ENCODE measurements at places on chromosomes 16 and 17. TPM values are rescaled to one million over a fixed set of nuclear protein-coding genes. Genes with fewer than 3 reads are reported as not detected.
A peak's percentile ranks its signal among the peaks of the same experiment; 100 is the strongest.

The TEDC2 gene
- 3.4 TPM for total RNA-seq

The MYL4 gene
- total RNA-seq = 36.7 TPM

The MT1M gene
- 1.5 TPM for total RNA-seq

The BRIP1 gene
- 10.5 TPM for total RNA-seq

The RND2 gene
- 0.79 TPM for total RNA-seq

The CHTF18 gene
- total RNA-seq = 10.1 TPM

The NPTX1 gene
- total RNA-seq = 0.30 TPM

The FNDC8 gene
- total RNA-seq = not detected

The ALOX15B gene
- total RNA-seq = 0.89 TPM

The TAT gene
- not detected for total RNA-seq

The MYOCD gene
- total RNA-seq = 1.9 TPM

- DNase-seq = no peak
Observed at GRCh38 chr16:30666681-30667080, 8.4 kb downstream of the FBRS start.

GRCh38 chr16:11306997-11307638 is 26.0 kb upstream of the PRM1 start:
- no peak for DNase-seq

DNA sequence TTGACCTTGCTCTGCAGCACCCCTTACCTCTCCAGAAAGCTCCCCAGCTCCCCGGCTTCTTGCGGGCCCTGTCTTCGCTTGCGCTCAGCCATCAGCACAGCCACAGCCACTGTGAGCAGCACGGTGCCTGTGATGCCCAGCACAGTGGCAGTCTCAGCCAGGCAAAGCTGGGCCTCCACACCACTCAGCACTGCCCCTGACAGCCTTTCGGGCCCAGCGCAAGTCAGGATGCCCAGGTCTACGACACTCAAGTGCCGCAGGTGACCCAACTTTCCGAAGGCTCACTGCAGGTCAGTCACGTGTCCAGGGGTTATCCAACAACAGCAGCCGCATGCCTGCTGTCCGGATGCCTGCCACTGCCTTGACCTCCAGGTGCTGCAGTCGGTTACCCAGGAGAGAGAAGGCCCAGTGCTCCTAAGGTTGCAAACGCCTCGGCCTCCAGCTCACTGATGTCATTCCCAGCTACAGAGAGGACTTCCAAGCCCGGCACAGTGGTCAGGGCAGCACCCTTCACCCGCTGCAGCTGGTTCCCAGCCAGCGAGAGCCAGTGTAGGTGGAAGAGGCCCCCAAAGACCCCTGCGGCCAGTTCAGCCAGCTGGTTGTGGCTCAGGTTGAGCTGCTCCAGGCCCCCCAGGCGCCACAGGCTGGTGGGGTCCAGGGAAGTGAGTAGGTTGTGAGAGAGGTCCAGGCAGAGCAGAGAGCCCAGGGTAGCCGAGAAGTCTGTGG is 8.9 kb upstream of the TMEM101 start:
- no peak for DNase-seq

- peak; percentile 79 for DNase-seq
Observed at GRCh38 chr16:48498769-48499631, 111.0 kb downstream of the N4BP1 start.

- DNase-seq = no peak
Observed at GRCh38 chr16:67860589-67861398, 12.1 kb upstream of the EDC4 start.

DNA sequence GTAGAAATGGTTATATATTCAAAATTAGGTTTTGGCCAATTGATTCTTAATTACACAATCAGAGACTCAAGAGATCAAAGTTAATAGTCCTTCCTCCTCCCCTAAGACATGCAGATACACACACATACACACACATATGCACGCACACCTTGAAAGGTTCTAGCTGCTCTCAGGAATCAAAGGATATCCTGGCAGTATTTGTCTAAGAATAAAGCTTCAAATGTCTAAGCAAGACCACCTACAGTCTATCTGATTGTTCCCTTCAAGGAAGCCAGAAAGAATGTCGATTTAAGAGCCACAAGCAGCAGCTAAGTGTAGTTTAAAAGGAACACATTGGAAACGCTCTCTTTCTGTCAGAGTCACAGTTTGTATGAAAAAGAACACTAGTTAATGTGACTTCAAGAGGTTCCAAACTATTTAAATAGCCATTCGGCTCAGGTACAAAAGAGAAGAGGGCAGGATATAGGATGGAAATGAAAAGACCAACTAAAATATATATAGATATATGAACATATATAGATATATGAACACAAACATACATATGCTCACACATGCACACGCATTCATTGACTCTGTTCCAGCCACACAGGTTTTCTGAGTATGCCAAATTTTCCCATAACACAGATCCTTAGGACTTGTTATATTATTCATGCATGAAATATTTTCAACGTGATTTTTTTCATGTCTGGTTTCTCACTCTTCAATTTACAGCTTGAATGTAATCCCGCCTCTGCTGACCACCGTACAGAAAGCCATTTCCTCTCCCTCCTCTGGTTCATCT is 79.0 kb downstream of the CDH8 start:
- DNase-seq = no peak

DNA sequence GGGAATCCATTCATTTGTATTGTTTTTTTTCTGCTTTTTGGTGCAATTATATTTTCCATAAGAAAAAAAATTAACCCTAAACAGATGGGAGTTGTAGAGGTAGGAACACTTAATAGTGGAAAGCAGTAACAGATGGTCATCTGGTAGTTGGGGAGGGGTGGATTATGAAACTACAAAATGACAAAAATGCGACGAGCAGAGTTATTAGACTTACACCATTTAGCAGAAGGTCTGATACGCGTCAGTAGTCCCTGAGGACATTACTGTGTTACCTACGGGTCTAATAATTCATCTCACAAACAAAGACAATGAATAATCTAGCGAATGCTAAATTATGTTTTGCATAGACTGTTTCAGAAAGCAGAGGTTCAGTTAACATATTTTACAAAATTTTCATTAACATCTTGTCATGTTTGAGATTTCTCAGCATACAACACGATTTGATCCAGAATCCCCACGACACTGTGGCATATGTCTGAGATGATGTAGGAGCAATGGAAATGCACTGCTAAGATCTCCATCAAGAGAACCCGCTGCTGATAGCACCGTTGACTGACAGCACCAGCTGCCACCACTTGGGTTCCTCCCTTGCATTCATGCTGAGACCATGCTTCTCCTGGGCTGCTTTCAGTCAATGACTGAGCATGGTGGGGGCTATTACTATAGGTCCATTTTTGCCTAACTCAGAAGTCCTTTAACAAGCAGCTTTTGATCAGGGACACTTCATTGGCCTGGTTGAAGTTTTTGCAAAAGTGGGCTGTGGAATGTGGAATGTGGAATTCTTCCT is 182.2 kb upstream of the CPHXL start:
- peak; percentile 4 for DNase-seq

DNA sequence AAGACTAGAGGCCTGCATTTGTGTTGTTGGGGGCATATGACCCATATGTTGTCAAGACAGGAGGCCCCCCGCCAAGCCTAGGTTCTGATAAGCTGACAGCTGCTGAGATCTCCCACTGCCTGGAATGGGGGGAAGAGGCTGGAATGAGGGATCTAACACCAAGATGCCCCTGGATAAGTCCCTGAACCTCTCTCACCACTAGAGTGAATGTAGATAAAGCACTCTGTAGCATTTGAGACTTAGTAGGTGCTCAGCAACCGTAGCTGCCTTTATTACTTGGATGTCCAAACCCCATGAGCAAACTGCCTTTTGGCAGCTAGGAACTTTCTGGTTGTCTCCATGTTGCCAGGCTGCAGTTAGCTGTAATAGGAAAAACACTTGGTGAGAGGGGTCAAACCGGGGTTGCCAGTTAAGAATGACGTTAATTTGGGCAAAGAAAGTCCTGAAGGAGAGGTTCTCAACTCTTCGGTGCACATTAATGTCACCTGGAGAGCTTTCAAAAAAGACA is 4.4 kb upstream of the RASL10B start:
- no peak for DNase-seq

DNA sequence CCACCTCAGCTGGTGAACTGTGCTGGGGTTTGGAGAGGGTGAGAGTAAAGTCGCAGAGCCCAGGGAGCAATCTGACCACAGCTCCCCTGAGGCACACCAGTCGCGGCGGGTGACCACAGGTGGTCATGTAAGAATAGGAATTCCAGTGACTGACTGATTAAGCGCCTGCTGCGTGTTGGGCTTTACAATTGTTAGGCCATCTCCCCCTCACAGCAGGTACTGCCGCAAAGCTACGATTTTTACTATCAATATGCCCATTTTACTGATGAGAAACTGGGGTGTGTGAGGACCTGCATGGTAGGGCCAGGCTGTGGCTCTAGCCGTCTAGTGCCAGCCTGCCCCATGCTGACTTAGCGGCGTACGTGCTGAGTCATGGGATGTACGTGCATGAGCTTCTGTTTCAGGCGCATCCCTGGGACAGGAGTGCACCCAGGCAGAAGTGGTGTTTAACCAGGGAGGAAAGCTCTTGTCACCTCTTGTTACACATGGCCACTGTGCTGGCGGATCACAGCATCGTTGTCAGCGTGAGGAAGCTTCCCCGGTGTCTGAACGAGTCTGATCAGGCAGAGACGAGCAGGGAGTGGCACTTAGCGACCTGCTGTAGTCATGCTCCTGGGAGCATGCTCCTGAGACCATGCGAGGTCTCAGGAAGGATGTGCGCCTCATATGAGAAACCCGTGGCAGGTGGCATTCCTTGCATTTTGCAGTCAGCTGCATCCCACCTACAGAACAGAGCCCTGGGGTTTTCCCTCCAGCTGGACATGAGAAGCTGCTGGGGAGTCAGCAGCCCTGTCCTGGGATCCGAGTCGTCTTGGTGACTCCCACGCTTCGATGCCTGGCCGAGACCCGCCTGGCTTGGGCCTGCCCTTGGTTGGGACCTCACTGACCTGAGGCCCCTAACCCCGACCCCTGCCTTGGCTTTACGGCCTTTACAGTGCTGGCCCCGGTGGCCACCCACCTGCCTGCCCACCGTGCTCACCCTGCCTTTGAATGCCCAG is 163.7 kb upstream of the CHMP6 start:
- no peak for DNase-seq

GRCh38 chr16:68416057-68417046 is 32.0 kb downstream of the SMPD3 start:
- DNase-seq = no peak

- no peak for DNase-seq
Observed at GRCh38 chr16:73206151-73206707, 158.3 kb upstream of the ZFHX3 start.

- DNase-seq = no peak
Observed at GRCh38 chr16:58105631-58106030, 23.6 kb downstream of the CFAP20 start.

GRCh38 chr16:49491771-49492761 is 118.5 kb downstream of the C16orf78 start:
- DNase-seq = no peak

DNA sequence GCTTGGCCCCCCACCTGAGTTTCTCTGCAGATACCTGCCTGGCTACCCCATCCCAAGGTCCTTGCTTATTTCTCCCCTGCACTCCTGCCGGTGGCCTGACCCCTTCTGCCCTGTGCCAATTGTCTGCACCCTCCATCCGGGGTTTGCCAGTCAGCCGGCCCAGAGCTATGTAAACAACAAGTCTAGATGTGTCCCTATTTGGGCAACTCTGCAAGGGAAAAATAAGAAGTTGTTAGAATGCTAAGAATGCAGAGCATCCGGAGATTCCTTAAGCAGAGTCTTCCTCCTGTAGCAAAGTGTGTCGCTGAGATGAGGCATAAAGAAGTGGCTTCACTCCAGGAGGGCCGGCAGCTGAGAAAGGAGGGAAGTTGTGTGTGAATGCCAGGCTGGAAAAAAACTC is 46.6 kb downstream of the RGS9 start:
- DNase-seq = no peak

DNA sequence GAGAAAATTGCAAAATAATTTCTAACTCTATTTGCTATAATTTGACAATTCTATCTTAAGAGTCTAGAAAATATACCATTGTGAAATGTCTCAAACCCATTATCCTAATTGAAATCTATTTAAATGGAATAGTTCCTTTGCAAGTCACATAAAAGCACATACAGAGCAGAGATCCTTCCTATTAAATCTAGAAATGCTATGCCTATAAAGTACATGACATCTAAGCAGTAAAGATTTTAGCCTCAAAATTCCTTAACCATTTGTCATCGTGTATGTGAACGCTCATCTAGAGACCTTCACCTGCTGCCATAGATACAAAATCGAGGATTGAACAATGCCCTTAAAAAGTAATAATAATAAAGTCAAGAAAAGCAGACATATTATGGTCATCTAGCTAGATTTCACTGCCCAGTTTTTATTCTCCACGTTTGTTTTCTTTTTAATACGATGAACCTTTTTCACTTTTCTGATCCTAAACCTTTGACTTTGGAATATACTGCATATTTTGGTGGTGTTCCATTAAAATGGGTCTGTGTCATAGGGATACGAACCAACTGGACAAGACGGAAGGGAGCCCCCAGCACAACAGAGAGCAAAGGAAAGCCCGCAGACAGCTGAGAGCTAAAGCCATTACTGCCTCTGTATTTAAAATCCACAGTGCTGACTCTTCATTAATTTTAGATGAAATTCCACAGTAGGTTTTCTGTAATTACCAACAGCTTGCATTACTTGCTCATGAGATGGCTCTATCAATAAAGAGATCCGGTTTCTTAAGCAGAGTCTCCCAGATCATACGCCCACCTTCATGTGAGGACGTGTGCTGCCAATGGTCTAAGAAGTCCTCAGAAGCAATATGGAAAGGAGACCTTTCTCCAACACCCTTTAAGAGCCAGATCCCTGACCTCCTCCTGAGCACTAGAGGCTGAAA is 17.6 kb downstream of the TEX2 start:
- no peak for DNase-seq

DNA sequence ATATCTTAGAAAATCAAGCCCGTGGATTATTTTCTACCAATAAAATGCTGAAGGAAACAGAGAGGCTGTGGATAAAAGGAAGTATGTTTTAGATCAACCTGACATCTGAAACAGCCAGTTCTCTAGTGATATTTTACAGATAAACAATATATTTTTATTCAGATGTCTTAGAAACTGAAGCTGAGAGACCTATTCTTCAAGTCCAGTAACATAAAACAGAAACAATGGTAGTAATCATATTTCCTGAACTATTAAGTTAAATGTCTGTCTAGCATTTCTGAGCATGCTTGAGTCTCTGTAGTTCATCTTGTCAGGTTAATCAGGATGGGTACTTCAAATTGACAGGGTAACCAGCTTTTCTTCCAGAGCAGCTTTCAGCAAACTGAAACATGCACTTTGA is 449.6 kb upstream of the TOM1L1 start:
- no peak for DNase-seq

DNA sequence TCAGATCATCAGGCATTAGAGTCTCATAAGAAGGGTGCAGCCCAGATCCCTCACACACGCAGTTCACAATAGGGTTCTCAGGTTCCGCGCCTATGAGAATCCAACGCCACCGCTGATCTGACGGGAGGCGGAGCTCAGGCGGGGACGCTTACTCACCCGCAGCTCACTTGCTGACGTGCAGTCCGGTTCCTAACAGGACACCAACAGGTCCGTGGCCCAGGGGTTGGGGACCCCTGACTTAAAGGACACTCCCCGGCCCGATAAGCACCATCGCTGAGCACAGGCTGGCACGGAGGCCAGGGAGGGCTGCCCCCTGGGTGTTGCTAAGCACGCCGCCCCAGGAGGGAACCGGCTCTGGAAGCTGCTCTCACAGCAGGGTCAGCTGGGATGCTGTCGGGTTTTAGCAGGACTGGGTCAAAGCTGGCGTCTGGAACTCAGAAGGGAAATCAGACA is 30.1 kb upstream of the BAHCC1 start:
- no peak for DNase-seq

- DNase-seq = no peak
Observed at GRCh38 chr17:62919388-62919787, 46.6 kb upstream of the TANC2 start.
